ENCODE measurements at places on chromosomes 7 and 10.

GRCh38 chr10:786633-787474 is 97.4 kb upstream of the DIP2C start:
- DNase-seq: no peak

GRCh38 chr10:33982995-33983394 is 648.5 kb upstream of the NRP1 start:
- no peak for DNase-seq

GRCh38 chr10:110529596-110530011 is 31.9 kb downstream of the DUSP5 start:
- DNase-seq: no peak

- DNase-seq: no peak
Measured at GRCh38 chr7:91880016-91880412, 488 bp downstream of the MTERF1 start.

GRCh38 chr7:25663877-25664276 is 435.6 kb upstream of the NPVF start:
- DNase-seq: no peak

GRCh38 chr7:3533040-3533439 is 232.0 kb downstream of the SDK1 start:
- DNase-seq: no peak

GRCh38 chr7:41416208-41416595 is 286.7 kb downstream of the INHBA start:
- DNase-seq: no peak

DNA sequence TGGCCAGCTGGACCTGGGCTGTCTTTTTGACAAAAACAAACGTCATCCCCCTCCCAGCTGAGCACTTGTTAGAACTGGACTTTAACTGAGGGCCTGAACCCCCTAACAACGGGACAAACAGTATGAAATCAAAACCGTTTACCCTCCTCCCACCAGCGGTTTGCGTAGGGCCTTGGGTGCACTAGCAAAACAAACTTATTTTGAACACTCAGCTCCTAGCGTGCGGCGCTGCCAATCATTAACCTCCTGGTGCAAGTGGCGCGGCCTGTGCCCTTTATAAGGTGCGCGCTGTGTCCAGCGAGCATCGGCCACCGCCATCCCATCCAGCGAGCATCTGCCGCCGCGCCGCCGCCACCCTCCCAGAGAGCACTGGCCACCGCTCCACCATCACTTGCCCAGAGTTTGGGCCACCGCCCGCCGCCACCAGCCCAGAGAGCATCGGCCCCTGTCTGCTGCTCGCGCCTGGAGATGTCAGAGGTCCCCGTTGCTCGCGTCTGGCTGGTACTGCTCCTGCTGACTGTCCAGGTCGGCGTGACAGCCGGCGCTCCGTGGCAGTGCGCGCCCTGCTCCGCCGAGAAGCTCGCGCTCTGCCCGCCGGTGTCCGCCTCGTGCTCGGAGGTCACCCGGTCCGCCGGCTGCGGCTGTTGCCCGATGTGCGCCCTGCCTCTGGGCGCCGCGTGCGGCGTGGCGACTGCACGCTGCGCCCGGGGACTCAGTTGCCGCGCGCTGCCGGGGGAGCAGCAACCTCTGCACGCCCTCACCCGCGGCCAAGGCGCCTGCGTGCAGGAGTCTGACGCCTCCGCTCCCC is at the start of gene IGFBP1:
IGFBP1 (plus strand) TSS at position 304 of the 808 bp plus-strand sequence; CDS start at position 469, 165 bp downstream.
- no peak for DNase-seq

GRCh38 chr10:96584035-96584434 is 2.8 kb downstream of the TM9SF3 start:
- DNase-seq: no peak

GRCh38 chr7:12127455-12127854 is 83.6 kb upstream of the TMEM106B start:
- no peak for DNase-seq

- no peak for DNase-seq
Measured at GRCh38 chr10:82037076-82037475, 162.1 kb downstream of the NRG3 start.

GRCh38 chr10:34345383-34345782 is 469.7 kb downstream of the PARD3 start:
- no peak for DNase-seq

DNA sequence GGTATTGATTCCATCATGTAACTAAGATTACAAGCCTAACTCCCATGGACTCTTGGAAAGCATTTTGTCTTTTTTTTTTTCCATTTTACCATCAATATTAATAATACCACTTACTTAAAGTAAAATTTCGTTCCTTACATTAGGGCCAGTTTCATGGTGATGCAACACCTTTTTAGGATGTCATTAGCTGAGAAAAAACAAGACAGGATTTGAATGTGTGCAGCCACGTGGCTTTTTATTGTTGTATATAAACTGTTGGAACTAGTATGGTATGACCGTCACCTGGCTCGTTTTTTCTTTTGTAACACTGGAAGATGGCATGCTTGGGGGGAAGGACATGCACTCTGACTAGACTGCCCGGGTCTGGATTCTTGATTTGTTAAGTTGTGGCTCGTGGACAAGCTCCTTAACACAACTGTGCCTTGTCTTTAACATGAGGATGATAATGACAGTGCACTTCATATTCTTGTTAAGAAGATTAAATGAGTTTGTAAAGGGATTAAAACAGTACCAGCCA is 42.1 kb downstream of the ARHGAP21 start:
- DNase-seq: no peak

GRCh38 chr7:94605031-94605430 is 50.9 kb downstream of the SGCE start:
- no peak for DNase-seq

DNA sequence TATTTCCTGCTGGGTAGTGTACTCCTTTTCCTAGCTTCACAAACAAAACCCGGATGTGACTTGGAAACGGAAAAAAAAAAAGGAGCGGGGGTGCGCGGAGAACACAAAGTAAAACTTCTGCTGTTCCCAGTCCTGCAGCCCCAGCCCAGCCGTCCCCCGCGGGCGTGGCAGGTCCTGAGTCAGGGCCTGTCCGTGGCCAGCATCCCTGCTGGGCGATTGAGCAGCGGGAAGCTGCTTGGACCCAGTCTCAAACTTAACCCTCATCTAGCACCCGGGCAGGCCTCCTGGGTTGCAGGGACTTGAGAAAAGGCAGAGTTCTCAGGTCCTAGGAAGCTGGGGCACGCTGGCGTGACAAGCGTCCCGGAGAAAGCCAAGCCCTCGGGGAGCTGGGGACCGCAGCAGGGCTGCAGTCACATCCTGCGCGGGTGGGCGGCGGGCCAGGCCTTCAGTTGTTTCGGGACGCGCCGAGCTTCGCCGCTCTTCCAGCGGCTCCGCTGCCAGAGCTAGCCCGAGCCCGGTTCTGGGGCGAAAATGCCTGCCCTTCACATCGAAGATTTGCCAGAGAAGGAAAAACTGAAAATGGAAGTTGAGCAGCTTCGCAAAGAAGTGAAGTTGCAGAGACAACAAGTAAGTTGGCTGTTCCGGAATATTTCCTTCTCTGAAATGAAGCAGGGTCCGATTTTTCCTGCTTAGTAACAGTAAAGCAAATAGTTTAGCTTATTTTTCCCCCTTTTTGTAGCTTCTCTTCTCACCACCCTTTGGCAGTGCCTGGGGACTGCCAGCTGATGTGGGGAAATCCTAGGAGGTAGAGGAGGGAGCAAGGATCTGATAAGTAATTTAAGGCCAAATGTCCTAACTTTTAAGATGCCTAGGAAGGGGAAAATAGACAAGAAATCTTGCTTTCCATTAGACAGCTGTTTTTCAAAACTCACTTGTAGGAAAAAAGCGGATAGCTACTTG is at the start of gene GNG11:
GNG11 (plus strand) TSS at position 129 of the 960 bp plus-strand sequence; CDS start at position 532, 403 bp downstream.
- no peak for DNase-seq

DNA sequence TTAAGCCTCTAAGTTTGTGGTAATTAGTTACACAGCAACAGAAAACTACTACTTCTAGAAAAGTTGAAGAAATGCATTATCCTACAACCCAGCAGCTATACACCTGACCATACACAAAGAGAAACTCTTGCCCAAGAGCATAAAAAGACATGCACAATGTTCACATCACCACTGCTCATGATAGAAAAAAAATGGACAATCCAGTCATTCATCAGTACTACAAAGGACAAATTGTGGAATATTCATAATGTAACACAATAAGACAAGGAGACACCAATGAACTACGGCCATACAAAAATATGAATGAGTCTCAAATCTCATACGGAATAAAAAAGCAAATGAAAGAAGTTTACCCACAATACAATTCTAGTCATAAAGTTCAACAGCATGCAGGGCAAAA is 87.4 kb downstream of the ZFAND4 start:
- DNase-seq: no peak

DNA sequence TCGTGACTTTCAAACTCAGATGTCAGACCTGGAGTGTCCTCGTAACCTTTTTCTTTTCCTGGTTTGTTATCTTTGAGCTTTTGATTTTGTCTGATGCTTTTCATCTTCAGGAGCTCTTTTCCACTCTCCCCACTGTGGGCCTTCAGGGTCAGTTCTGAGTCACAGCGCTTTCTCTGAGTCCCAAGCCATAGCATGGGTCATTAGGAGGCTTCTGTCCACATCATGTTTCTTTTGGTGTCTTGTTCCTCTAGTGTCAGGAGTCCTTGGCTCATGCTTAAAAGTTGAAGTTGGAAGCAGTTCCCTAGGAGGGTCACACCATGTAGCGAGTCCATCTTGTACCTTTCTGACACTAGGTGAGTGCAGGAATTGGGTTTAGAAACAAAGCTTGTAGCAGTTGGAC is 40.3 kb downstream of the DAGLB start:
- DNase-seq: no peak

- no peak for DNase-seq
Measured at GRCh38 chr10:48284002-48284546, 9.6 kb upstream of the FRMPD2 start.

Data from astrocyte of the cerebellum (primary cell).